ENCODE measurements at places on chromosomes 1 and 21.

DNA sequence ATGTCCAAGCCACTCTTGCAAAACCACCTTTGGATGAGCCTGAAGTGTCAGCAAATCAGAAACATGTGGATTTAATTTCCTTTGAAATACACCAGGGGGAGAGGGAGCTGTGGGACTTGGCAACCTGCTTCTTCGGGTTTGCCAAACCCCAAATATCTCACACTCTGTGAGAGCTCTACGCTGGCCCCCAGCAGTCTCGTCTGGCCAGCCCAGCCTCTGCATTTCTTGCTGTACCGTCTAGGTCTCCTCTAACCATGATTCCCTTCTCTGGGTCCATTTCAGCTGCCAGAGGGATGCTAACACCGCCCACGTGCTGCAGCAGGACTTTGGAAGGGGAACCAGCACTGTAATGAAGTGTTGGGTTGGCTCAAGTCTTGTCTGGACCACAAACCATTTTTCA lies 114.6 kb downstream of the MRPS6 start:
- no peak for DNase-seq

GRCh38 chr1:230977761-230978490 lies 735 bp downstream of the TTC13 start:
- no peak for DNase-seq

DNA sequence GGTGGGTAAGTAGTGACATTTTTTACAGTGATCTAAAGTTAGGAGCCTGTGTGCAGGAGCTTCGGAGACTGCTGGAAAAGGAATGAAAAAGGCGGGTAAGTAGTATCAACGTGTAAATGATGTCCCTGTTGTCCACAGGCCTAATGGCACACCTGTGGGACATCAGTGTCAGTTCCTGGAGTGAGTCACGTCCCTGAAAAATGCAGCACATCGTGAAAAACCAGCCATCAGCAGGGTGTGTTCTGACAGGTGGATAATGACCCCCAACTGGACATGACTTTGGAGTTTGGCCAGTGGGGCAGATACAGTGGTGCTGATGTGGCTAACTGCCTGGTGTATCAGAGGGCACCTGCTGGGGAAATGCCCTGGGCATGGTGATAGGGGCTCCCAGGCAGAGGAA lies 12.0 kb upstream of the PRDM15 start:
- DNase-seq = no peak

GRCh38 chr1:154821083-154821482 lies 49.0 kb downstream of the KCNN3 start:
- DNase-seq = no peak

- DNase-seq = no peak
Measured at GRCh38 chr1:244209955-244210354, 158.9 kb downstream of the ZBTB18 start.

DNA sequence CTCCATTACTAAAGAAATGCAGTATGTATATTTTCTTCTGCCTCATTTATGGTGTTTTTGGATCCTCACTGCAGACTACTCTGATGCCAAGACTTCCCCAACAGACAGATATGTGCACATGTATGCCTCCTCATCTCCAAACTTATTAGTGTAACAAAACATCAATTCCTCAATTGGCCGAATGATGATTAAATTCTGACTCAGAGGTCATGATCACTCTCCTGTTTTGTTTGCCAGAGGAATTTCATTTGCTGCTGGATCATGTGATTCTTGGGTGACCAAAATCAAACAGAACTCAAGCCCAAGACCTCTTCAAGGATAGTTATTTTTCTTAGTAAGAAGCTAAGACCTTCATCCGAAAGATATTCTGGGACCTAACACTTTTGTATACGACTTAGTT lies 227.6 kb downstream of the LMO4 start:
- no peak for DNase-seq

DNA sequence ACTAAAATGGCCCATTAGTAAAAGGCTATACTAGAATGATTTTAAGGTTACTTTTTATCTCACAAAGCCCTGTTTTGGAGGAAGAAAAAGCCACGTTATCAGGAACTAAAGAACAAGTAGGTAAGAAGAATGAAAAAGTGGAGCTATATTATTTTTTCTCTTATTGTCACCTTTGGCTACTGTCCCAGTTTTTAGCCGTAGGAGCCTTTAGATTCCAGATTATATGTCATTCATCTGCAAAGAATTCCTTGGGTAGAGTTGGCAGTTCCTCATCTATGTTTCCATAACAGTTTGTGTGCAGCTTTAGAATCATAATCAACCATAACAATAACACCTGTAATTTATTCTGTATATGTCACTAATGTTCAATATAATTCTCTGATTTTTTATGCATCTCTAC lies 83.8 kb downstream of the TPR start:
- DNase-seq = no peak

- DNase-seq = no peak
Measured at GRCh38 chr1:115545791-115546733, 95.7 kb upstream of the VANGL1 start.

- DNase-seq = no peak
Measured at GRCh38 chr1:4076346-4076745, 176.3 kb upstream of the C1orf174 start.

- no peak for DNase-seq
Measured at GRCh38 chr1:12712076-12712475, 3.8 kb upstream of the AADACL3 start.

GRCh38 chr1:43345120-43345519 lies 7.5 kb downstream of the MPL start:
- DNase-seq = no peak

- no peak for DNase-seq
Measured at GRCh38 chr1:23736437-23737134, 6.7 kb upstream of the ELOA start.

DNA sequence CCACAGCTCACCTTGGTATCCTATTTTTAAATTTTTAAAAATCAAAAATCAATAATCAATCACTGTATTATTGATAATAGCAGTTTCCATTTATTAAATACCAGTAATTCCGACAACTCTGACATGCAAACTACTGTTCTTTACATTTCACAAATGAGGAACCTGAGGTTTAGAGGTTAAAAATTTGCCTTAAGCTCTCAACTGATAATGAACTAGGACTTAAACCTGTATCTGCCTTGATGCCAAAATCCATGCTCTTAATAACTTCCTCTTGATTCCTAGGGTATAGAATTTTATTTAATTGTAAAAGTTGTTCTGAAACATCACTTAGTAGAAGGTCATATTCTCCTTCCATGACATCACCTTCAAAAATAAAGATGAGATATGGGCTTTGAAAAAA lies 5.6 kb downstream of the ARHGAP29 start:
- DNase-seq = no peak

- no peak for DNase-seq
Measured at GRCh38 chr1:84096176-84096575, 47.9 kb upstream of the PRKACB start.

DNA sequence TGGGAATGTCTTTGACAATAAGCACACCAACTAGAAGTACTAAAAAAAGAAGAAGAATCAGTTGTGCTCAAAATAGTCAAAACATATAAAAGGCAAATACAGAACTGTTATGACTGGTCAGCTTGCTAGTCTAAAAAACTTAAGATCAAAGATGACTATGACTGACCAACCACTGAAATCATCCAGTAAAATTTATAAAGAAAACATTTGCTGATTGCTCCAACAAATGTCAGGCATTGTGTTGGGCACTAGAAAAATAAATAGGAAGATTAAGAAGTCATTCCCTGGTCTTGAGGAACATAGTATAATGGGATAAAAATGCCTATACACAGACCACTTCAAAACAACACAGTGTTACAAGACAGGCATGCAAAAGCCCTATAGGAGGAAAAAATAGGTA lies 9.3 kb upstream of the ANGPTL3 start:
- DNase-seq = no peak

- no peak for DNase-seq
Measured at GRCh38 chr21:43717967-43718871, 710 bp upstream of the PDXK start.

DNA sequence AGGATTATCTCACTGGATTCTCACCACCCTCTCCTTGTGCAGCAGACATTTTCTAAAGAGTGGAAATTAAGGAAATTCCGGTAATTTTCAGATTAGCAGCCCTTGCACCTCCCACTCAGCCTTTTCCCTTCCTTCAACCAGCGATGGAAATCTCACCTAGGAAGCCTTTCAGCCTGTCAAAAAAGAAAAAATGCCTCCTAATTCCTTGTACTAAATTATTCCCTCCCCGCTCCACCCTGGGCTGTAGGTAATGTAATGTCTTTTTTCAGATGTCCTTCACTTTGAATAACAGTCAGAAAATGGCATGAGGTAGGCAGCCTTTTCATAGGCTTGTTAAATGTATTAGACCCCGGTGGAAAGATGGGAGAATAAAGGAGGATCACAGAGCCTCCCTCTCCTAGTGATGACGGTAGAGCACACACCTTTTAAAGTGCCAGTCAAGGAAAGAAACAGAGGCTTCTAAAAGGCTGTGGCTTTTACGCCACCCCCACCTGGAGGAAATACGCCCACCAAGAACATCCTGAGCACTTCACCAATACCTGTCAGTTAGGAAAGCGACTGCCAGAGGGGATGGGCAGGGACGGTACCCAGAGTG lies 62.8 kb upstream of the NEK2 start:
- no peak for DNase-seq

- no peak for DNase-seq
Measured at GRCh38 chr1:58812468-58812867, 28.6 kb upstream of the JUN start.

- no peak for DNase-seq
Measured at GRCh38 chr1:153356392-153357075, 1.1 kb upstream of the S100A9 start.

- no peak for DNase-seq
Measured at GRCh38 chr21:25107708-25108107, 499.6 kb downstream of the MRPL39 start.

GRCh38 chr1:222224156-222224555 lies 323.7 kb downstream of the HHIPL2 start:
- DNase-seq = no peak

- no peak for DNase-seq
Measured at GRCh38 chr1:117581391-117581943, 24.4 kb upstream of the TENT5C start.

DNA sequence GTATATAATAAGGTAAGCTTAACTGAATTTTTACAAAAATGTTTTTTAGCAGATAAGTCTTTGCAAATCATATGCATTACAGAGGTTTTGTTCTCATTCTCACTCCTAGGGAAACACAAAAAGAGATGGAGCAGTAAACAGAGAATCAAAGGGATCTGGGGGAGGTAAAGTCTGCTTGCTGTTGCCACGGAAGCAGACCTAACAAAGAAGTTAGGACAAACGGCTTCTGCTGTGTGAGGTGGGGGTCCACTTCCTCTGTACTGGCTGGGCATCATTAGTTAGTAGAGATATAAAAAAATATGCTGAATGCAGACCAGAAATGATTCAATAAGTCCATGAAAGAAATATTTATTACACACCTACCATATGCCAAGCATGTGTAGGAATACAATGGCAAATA lies 34.2 kb downstream of the GJA5 start:
- no peak for DNase-seq

- no peak for DNase-seq
Measured at GRCh38 chr21:17673261-17674020, 60.7 kb upstream of the BTG3 start.

- DNase-seq = no peak
Measured at GRCh38 chr1:18581420-18581880, 49.2 kb upstream of the PAX7 start.

DNA sequence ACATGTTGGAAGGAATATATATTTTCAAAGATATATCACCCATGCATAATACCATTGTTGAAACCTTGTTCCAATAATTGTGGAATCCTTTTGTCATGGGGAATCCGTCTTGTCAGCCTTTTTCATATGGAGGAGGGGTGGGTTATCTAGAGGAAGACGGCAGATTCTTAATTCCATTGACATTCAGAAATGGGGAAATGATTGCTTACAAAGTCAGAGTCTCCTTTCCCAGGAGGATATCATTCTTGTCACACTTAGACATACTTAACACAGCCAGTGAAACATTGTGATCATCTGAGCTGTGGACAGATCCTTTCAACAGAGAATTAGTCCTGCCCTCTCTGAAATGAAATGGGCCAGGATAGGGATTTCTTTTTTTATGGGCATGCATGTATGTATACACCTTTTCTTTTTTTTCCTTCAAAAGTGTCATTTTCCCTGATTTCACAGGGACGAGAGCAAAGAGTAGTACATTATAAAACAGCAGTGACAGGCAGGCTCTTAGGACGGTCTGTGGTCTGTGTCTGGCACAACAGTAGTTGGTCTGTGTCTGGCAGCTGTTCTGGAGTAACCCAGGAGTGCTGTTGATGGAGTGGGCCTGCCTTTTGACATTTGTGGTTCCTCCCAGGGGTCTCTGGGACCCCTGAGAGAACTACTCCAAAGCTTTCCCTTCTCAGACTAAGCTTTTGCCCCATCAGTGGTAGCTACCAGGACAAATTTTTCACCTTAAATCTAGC lies 50.1 kb downstream of the VPS13D start:
- DNase-seq = no peak

DNA sequence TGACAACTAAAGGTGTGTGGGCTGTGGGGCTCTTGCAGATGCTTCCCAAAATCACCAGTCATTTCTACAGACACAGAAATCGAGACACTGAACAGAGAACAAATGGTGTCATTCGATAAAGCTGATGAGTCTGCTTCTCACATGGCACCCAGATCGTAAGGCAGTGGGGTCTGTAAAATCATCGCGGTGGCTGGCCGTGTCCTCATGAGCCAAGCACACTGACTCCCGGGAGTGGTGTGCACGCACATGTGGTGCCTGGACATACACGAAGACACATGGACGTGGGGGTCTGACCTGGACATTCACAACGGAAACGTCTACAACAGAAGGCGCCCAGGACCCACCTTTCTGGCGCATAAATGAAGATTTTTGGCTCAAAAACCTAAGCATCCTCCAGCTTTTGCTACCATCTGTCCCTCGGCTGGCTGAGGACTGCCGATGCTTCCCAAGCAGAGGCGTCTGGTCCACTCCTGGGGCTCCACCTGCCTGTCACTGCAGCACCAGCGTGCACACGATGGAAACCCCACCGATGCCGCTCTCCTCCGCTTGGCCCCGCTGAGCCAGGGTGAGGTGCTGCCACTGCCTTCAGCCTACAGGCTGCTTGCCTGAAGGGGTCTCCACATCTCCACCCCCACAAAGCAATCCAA lies 6.8 kb downstream of the SMIM1 start:
- no peak for DNase-seq

DNA sequence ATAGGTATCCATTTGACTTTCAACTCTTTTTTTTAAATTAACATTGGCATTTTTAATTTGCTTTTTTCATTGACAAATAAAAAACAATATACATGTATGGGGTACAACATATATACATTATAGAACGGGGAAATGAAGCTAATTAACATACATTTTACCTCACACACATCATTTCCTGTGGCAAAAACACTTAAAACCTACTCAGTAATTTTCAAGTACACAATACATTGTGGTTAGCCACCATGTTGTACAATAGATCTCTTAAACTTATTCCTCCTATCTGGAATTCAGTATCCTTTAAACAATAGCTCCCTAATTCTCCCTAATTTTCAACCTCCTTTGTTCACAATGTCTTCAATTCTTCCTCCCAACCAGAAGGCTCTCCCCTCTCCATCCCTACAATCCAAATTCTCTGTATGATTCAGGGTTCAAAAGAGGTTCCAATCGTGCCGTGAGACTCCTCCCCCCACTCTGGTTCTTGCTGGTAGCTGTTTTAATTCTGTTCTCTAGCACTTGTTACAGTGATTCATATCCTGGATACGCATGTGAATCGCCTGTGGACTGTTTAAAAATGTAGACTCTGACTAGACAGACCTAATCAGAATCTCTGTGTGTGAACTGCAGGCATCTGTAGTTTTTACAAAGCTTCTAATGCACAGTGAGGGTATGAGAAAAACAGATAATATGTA lies 87.6 kb upstream of the DUSP10 start:
- no peak for DNase-seq

GRCh38 chr1:228226956-228227791 lies 19.3 kb downstream of the OBSCN start:
- peak; percentile 48 for DNase-seq

GRCh38 chr1:45995298-45995697 lies 137.1 kb downstream of the PIK3R3 start:
- DNase-seq = no peak
